ENCODE measurements at places on chromosomes 2 and 18.

- no peak for DNase-seq
These were observed 86.7 kb downstream of the L3MBTL4 start for GRCh38 chr18:6327895-6328620.

DNA sequence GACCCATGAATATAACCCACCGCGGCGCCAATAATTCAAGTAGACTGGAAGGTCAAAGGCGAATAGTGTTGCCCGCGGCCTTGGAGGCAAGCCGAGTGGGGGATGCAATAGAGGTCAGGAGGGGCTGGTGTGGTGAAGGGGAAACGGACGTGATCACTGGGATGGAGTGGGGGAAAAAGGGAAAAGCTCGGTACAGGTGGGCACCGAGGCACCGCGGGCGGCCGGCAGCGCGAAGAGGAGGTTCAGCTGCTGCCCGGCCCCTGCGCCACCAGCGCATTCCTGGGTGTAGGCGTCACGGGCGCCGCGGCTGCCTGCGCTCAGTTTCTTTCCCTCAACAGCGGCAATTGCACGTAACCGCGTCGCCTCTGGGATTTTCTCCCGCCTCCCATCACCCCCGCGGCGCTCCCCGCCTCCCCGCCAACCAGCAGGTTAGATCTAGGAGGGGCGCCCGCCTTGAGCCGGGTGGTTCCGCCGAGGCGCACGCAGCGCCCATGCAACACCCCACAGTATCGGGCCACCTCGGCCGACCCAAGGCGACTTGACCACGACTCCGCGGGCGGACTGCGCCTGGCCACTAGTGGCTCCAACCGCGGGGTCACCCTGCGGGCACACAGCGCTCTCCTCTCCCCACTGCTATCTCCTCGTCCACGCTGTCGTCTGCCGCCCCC is 1.5 kb downstream of the RND3 start:
- DNase-seq, result no peak

GRCh38 chr2:151475071-151475470 is 65.4 kb downstream of the RIF1 start:
- DNase-seq, result no peak

GRCh38 chr2:58896638-58897037 is 655.5 kb upstream of the FANCL start:
- DNase-seq, result no peak

GRCh38 chr2:145190031-145190703 is 670.2 kb upstream of the ZEB2 start:
- DNase-seq, result no peak

DNA sequence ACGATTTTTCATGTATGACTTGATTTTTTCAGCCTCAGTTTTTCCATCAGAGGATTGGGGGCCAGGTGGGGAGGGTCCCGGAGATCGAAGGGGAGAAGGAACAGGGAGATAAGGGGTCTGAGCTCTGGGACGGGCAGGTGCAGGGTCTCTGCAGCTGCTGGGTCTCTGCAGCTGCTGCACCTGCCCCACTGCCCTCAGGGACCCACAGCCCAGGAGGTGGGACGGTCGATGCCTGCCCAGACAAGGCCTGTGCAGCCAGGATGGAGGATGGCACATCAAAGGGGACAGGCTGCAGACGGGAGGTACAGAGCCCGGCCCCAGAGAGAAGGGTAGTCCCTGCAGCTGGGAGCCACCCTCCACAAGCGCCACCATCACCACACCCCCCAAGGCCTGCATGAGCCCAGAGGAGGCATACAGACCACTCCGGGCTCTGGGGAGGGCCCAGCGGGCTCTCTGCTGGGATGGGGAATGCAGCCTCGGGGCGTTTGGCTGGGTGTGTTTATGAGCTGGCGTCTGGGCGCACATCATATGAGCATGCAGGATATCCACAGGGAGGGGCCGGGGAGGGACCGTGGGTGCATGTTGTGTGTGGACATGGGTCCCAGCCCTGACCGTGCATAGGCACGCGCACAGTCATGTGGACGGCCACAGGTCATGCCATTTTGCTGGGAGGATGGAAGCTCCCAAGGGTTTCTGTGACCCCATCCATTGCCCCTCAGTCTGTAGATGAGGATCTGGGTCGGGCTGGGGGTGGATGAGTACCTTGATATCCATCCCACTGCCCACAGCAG is 34.9 kb upstream of the GPC1 start:
- no peak for DNase-seq

GRCh38 chr2:77873506-77873905 is 351.3 kb upstream of the LRRTM4 start:
- DNase-seq, result no peak

- DNase-seq, result no peak
These were observed 33.1 kb upstream of the ADNP2 start for GRCh38 chr18:80075940-80076339.

DNA sequence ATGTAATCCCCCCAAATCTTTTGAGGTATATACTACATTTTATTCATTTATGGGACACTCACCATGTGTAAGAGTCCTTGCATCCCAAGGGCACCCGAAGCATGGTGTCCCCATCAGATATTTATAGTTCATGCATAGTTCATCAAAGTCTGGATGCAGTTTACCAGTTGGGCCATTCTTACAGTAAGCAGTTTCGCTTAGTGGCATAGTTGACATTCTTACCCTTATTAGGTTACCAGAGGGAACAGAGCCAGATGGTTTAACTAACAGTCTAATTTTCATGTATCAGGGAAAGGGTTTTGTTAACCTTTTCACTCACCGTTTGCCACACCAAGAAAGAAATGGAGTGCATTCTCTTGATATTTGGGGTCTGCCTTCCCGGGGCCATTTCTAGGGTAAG is 7.1 kb downstream of the ZNF407 start:
- DNase-seq, result no peak

- no peak for DNase-seq
These were observed 42.6 kb downstream of the CYRIA start for GRCh38 chr2:16623031-16623430.

DNA sequence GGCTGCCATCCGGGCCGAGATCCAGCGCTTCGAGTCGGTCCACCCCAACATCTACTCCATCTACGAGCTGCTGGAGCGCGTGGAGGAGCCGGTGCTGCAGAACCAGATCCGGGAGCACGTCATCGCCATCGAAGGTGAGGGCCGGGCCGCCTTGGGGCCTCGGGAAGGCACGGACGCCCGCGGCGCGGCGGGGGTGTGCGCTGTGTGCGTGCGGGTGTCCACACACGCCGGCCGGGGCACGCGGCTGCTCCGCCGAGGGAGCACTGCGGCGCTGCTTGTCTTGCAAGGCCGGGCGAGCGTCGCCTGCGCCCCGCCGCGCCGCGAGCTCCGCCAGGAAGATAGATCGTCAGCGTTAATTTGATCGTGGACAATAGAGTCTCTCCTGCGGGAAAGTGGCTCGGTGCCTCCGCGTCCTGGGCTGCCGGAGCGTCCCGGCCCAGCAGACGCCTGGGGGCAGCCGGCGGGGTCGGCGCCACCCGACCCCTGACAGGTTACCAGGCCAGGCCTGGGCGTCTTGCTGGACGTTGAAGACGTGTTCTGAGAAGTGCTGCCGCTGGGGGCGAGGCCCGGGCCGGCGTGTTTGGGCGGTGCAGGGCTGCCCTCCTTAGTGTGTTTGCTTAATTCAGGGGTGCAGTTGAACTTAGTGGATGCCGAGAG is 1.0 kb downstream of the AGAP1 start:
- no peak for DNase-seq

GRCh38 chr2:45105050-45105582 is 95.9 kb upstream of the SIX2 start:
- no peak for DNase-seq

- DNase-seq, result no peak
These were observed 614.0 kb upstream of the CRIM1 start for GRCh38 chr2:35741556-35741955.

DNA sequence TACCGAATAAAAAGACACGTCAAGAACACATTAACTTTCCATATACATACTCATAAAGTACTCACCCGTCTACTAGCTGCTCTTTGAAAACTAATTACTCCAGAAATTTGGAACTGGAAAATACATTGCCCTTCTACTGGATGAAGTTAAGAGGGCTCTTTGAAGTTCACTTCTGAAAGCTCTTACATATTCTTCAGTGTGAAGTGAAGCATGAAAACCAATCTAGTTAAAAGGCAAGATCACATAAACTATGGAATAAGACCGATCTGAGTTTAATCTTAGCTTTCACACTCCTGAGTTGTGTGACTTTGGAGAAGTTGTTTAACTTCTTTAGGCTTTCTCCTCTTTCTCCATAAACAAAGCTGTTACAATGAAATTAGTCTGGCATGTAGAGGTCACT is 38.5 kb downstream of the REV1 start:
- no peak for DNase-seq

DNA sequence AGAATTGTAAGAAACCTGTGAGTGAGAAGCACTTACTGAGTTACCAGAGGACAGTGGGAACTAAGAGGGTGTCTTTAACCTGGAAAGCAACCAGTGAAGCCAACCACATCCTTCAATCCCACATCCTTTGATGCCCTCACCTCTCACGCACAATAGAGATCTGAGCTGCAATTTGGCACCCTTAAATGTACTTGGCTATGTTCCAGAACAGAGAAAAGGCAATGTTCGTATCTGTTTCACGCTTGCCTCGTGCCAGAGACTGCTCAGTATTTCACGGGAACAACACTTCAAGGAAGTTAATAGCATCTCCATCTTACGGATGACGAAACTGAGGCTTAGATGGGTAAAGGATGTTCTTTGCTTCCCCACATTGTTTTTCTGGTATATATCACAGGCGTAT is 167.4 kb downstream of the DPP10 start:
- DNase-seq, result no peak

DNA sequence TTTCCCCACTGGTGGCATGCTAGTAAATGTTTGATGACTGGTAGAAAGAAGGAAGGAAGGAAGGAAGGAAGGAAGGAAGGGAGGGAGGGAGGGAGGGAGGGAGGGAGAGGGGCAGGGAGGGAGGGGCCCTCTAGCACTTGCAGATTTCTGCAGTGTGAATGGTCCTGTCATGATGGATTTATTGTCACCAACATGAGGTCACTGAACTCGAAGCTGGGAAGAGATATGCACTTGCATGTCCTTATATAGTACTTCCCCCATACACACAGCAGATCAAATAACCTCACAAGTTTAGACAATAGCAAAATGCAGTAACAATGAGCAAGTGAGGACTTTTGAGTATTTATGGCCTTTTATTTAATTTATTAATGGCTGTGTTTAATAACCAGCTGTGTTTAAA is 44.5 kb upstream of the CXCR4 start:
- DNase-seq, result no peak

GRCh38 chr2:133063775-133064174 is 393.8 kb upstream of the LYPD1 start:
- DNase-seq, result no peak

All from stimulated activated naive CD8-positive, alpha-beta T cell treated with anti-CD3 and anti-CD28 coated beads, Interleukin-15, amount 100 ng/mL, for 72 hours (primary cell).